ENCODE measurements at places on chromosomes 16 and 17.

DNA sequence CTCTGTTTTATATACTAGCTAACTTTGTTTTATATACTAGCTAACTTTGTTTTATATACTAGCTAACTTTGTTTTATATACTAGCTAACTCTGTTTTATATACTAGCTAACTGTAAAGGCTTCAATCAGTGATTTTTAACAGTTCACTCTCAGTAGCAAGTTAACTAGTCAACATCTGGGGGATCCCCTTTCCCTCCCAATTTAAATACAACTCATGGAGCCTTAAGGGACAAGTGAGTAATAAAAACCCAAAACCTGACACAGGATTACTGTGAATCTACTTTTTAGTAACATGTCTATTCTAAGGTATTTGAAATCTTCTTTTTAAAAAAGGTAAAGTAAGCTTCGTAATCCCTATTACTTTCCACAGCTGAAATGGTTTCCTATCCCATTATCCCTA lies 32.2 kb downstream of the FAM222B start:
- no peak for DNase-seq

DNA sequence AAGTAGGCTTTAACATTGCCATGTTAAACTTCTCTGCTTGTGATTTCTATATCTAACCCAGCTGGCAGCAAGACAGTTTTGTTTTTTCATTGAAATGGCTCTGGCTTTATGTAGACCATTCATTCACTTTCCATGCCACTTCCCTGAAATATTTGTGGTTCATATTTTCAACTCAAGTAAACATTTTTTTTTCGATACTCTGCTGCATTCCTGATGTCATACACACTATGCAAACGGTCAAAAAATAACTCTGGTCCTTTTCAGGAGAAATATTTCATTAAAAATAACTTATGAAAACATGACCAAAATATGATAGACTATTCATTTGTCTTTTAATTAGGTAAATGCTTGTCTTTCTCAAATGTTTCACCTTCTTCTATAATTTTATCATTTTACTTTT lies 116.3 kb downstream of the USP22 start:
- no peak for DNase-seq

DNA sequence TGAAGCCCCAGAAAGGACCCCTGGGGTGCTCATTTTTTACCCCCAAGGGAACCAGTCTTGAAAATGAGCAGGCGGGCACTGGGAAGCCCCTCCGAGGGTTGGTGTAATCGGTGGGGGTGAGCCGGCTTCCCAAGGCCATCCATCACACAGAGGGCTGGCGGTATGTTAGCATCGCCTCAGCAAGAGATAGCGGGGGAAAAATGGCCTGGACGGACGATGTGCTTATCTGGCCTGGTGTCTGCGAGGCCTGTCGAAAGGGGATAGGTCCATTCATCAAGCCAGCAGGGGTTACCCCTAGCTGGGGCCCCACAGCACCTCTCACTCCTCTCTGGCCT lies 188.9 kb downstream of the IRF8 start:
- no peak for DNase-seq

GRCh38 chr17:50036455-50037261 lies 19.3 kb upstream of the ITGA3 start:
- DNase-seq, result no peak

DNA sequence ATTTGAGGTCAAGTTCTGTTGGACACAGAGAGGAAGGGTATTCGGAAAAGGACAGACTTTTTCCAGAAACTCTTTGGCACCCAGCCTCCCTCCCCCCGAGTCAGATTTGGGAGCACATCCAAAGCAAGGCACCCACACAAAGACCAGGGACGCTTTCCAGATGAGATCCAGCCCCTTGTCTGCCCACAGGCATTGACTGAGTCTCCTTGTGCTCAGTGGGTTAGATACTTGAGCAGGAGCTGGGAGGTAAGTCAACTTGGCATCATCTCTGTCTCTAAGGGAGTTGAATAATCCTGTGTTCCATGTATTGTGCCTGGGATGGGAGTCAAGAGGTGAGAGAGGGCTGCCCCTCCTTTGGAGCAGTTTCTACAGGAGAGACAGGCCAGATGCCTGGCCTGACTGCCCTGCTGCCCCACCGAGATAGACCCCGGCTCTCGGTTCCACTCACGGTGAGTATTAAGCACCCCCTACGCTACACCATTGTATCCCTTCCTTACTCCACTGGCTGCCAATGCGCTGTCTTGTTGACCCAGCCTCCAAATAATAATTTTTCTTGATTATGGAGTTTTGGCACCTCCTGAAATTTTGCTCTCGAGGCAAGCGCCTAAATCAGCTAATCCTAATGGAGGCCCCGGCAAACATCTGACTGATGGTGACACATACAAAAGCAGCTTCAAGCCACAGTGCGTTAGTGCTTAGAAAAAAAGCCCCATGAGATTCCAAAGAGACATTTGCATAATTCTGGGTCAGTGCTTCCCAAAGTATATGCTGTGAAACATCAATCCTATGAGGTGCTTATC lies 29.6 kb upstream of the MAP3K14 start:
- no peak for DNase-seq

GRCh38 chr17:69062860-69063581 lies 2.3 kb upstream of the ABCA9 start:
- no peak for DNase-seq
